ENCODE measurements at places on chromosomes 11 and 22.

DNA sequence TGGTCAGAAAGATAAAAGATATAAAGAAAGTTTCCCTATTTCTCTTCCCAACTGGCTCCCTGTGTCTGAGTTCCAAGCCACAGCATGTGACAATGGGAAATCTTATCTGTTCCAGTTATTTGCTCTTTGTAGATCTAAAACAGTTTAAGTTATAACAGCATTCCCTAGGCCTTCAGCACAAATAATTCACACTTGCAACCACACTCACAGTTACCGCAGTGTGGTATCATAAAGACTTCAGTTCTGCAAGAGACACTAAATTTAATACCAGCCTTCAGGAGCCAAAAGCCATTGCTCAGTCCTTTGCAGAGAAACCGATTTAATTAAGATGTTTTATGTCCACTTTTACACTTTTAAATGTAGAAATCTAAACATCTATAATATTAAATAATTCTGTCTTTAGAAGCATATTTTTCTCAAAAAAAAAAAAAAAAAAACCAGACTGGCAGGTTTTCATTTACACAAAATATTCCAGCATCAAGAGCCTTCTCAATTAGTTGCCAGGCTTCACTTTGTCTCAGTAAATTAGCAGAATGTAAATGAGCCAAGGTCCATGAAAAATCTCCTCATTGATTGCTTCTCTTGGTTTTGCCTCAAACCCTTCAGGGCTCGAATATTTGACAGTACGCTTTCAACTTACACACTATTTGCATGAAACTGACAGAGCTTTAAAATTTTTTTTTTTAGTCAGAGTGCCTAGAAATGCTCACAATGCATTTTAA is 300.0 kb upstream of the DDI1 start:
- DNase-seq = no peak

DNA sequence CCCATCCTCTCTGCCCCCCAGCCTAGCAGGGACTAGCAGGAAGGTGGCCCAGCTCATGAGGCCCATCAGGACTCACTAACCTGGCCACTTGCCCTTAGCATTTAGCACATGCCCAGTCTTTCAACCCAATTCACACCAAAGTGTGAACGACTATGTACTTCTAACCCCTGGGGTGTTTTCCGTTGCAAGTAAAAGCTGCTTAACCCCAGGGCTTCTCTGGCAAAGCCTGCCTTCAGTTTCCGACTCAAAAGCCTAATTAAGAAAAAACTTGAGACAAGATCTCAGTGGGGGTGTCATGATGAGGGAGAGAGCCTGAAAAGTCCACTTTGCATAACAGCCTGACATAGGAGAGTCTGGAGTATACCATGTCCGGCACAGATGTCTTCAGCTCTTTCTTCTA is 347.8 kb downstream of the MN1 start:
- DNase-seq = no peak

DNA sequence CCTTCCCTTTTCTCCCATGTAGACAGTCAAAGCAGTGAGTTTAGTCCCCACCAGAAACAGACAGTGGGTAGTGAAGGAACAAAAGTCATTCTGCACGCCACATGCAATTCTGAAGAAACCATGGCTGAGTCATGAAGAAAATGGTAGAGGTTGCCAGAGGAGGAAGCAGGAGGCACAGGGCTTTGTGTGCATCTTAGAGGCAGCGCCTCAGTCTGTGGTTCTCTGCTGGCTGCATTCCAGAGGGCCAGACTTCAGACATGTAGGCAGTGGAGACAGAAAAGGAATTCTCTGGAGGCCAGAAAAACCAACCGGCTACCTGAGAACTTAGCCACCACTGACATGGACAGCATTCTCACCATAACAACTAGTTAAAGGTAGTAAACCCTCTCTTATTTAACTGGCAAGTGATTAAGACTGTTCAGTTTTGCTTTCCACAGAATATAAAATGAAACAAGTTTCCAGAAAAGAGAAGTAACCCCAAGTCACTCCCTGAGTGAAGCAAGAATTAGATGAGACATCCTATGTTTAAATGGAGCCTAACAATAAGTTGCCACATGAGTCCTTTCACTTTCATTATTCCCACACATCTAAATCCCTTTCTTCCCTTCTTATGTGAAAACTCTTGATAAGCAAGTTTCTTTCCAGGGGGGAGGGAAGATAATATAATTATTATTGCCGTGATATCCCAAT is 556.1 kb downstream of the SOX6 start:
- no peak for DNase-seq

GRCh38 chr22:45310331-45310976 is 720 bp downstream of the FAM118A start:
- no peak for DNase-seq

DNA sequence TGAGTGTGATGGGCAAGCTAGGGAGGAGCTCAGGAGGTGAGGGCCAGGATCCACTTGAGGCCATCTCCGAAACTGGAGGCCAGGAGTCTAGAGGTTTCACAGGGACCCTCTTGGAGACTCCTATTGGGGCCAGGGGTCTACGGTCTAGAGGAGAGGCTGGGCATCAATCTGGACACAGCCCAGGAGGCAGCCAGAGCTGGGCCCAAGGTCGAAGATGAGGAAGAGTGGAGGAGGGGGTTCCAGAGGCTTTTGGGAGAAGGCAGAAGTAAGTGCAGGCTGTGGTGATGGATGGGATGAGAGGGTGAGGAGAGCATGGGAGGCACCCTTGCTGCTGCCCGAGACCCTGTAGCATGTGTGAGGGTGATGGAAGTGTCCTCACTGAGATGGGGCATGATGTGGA is 56.6 kb downstream of the LRRC32 start:
- DNase-seq = no peak

DNA sequence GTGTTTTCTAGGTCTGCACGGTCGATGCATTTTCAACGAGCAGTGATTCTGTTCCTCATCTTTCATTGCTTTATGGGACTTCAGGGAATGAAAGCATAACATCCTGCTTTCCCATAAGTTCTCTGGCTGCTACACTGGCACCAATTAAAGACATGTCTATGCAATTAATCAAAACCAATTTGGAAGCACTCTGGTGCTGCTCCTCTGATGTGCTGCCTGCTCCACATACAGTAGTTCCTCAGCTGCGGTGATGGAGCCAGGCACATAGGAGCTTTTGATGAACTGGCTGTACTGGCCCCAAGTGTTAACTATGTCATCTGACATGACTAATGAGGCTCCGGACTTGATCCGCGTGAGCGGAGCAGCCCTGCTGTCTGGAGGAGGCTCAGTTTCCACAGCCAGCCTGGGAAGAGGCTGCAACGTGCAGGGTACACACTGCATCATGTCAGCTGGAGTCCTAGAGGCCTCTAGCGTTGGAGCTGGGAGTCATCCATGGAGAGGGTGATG is 29.8 kb downstream of the GVQW3 start:
- no peak for DNase-seq

DNA sequence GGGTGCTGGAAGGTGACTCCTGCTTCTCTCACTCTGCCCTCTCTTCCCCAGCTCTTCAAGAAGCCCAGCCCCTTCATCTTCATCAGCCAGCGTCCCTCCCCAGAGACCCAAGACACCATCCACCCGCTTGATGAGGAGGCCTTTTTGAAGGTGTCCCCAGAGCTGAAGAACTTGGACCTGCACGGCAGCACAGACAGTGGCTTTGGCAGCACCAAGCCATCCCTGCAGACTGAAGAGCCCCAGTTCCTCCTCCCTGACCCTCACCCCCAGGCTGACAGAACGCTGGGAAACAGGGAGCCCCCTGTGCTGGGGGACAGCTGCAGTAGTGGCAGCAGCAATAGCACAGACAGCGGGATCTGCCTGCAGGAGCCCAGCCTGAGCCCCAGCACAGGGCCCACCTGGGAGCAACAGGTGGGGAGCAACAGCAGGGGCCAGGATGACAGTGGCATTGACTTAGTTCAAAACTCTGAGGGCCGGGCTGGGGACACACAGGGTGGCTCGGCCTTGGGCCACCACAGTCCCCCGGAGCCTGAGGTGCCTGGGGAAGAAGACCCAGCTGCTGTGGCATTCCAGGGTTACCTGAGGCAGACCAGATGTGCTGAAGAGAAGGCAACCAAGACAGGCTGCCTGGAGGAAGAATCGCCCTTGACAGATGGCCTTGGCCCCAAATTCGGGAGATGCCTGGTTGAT is 12.6 kb downstream of the IL10RA start:
- no peak for DNase-seq

- DNase-seq = no peak
These were observed 66.5 kb upstream of the ALX4 start for GRCh38 chr11:44376423-44376822.

DNA sequence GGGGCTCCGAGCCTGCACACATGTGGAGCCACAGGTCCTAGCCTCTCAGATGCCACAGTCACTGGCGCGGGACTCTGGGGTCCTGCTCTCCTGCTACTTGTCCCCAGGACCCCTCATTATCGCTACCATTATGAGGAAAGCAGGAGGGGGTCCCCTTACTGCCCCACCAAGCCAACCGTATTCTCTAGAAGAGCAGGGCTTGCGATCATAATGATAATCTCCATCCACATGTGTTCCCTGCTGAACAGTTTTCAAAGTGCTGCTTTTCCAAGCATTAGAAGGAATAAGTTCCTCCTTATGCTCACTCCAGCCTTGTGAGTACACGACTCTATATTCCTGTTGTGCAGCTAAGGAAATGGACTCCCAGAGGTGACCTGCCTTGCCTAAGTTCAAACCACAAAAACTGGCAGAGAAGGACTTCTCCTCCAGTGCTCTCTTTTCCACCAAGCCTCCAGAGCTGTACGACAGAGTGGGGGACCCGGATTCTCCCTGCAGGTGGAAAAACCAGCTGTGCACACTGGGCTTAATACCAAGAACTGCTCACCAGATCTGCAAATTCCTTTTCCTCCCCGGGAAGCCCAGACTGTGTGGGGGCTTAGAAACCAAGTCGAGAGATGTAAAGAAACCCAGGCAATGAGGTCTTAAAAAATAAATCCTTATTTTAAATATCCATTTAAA is 92.8 kb upstream of the DRD2 start:
- no peak for DNase-seq

DNA sequence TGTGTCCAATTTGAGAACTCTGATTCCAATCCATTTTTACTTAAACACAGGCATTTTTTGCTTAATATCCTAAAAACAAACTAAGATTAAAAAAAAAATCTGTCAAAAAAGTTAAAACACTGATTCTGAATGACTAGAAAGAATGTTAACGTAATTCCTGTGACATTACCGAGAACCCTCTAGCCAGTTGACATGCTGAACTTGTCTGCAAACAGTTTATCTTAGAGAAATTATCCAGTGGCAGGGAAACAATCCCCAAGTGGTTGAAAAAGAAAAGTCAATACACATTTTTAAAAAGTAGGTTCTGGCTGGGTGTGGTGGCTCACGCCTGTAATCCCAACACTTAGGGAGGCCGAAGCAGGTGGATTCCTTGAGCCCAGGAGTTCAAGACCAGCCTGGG is 11.6 kb downstream of the KMT5B start:
- no peak for DNase-seq

DNA sequence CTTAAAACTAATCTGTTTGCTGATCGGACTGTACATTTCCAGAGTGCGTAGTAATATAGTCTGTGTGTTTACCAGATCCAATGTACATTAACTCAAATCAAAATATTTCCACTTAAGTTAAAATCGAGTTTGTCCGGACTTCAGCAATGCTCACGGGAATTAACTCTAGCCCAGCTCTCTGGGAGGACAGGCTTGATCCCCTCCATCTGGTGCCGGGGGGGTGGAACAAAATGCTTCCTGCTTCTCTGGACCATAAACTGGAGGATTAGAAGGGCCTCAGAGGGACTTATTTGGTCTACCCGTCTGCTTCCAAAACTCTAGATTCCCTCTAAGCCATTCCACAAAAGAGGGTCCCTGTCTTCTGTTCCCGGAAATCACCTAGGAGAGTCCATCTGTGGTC is 511.2 kb downstream of the BUD13 start:
- no peak for DNase-seq

- DNase-seq = no peak
These were observed 284.8 kb downstream of the TMEM135 start for GRCh38 chr11:87322568-87322967.

GRCh38 chr22:50009765-50010675 is 2.5 kb downstream of the IL17REL start:
- DNase-seq = no peak

DNA sequence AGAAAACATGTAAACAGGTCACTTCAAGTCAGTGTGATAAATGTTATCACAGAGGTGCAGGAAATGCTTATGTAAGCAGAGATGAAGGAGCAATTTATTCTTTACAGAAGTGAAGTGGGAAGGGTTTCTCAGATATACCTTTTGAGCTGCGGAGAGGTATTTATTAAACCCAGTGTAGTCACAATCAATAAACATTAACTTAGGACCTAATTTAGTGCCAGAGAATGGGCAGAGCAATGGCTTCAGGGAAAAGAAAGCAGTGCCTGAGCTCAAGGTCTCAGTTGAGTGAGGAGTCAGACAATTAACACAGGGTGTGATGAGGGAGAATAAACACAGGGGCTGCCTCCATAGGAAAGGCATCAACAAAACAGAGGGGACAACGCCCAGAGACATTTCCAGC is 1.9 kb downstream of the MS4A5 start:
- no peak for DNase-seq

GRCh38 chr11:13875643-13876042 is 86.9 kb upstream of the SPON1 start:
- no peak for DNase-seq

GRCh38 chr11:20066783-20067156 is 93.5 kb downstream of the DBX1 start:
- no peak for DNase-seq
